ENCODE measurements at places on chromosomes 16 and 17.

DNA sequence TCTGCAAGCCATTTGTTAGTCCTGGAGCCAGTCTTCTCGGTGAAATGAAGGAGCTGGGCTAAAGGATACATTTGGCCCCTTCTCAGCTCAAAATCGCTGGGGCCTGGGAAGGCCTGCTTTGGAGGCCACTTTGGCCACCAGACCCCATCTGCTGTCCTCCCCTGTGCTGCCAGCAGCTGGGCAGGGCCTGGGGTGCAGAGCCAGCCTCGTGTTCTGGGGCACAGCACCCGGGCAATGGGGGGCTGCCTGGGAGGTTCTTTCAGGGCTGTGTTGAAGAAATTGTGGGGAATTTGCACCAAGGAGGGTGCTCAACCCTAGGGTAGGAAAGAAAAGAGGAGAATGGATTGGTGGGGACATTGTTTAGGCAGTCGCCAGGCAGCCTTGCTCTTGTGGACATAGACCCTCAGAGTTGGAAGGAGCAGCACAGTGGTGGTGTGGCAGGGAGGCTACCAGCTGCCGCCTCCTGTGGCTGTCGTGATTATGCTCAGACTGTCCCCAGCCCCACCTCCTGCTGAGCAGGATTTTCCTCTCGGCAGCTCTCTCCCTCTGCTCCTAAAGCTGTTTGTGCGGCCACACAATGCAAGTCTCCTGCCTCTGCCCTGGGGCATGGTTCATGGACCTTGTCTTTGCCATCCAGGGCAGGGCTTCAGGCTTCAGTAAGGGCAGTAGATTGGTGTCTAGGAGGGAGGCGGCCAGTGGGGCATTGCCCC lies 174.8 kb downstream of the NTN1 start:
- no peak for DNase-seq

GRCh38 chr16:81831722-81832126 lies 52.6 kb downstream of the PLCG2 start:
- peak; percentile 96 for DNase-seq

DNA sequence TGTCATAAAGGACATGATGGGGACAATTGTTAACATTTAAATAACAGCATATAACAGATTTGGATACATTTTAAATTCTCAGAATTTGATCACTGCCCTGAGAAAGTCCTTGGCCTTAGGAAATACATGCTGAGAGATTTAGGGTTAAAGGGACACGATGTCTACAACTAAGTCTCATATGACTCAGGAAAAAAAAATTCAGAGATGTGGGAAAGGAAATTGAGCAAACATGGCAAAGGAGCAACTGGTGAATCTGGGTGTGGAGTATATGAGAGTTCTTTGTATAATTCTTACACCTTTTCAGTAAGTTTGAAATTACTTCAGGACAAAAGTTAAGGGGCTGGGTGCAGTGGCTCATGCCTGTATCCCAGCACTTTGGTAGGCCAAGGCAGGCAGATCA lies 18.2 kb downstream of the MPP3 start:
- DNase-seq, result peak; percentile 20

- DNase-seq, result no peak
Measured at GRCh38 chr16:20735490-20735889, 6.1 kb downstream of the THUMPD1 start.

DNA sequence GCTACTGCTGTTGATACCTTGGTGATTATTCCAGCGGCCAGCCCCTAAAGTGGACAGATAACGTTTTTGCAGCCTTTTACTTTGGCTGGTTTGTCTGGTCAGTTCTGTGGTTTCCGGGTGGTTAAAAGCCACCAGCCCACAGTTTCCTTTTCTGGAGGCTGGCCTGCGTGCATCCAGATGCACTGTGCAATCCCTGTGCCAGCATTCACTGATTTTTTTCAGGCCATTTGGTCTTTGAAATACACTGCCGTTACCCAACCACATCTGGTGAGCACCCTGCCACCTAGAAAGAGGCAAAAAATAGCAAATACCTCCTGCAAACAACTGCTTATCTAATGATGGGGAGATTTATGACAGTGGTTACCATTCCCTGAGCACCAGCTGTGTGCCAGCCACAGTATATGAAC lies 797 bp downstream of the NUDT7 start:
- peak; percentile 86 for DNase-seq

- no peak for DNase-seq
Measured at GRCh38 chr16:54878301-54878700, 52.4 kb upstream of the IRX5 start.

- no peak for DNase-seq
Measured at GRCh38 chr17:43918026-43918389, 10.7 kb upstream of the MPP2 start.

DNA sequence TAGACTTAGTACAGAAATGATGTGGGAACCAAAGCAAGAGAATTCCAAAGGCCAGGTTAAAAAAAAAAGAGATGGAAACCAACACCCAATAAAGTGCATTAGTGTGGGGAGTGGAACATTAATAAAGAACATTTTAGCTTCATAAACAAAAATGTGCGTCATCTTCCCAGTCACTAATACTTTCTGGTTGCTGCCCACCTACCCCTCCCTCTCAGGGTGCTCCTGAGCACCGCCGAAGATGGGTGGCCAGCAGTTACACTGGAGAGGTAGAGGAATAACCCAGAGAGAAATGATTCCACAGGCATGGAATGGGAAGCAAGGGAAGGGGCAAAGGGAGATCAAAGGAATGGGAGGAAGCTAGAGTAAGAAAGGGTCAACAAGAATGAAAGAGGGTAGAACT lies 6.0 kb upstream of the CHD3 start:
- DNase-seq, result no peak

- no peak for DNase-seq
Measured at GRCh38 chr17:81939881-81940385, 2.8 kb upstream of the PYCR1 start.

DNA sequence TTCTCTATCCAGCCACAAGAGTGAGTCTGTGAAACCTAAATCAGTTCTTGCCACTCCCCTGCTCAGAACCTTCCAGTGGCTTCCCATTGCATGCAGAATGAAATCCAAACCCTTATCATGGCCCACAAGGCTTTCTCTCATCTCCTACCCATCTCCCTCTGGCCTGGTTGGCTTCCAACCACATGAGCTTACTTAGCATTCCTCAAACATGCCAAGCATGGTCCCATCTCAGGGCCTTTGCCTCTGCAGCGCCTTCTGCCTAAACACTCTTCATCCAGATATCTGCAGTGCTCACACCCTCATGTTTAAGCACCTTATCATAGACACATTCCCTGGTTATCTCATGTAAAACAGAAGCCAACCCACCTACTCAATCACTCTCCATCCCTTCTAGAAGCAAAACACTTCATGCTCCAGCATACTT lies 15.5 kb downstream of the TK2 start:
- DNase-seq, result no peak

GRCh38 chr16:58381661-58382060 lies 10.6 kb upstream of the GINS3 start:
- DNase-seq, result no peak

- DNase-seq, result no peak
Measured at GRCh38 chr17:41894791-41895331, 23.9 kb downstream of the ACLY start.

- DNase-seq, result no peak
Measured at GRCh38 chr16:84568066-84568465, 49.8 kb downstream of the COTL1 start.

DNA sequence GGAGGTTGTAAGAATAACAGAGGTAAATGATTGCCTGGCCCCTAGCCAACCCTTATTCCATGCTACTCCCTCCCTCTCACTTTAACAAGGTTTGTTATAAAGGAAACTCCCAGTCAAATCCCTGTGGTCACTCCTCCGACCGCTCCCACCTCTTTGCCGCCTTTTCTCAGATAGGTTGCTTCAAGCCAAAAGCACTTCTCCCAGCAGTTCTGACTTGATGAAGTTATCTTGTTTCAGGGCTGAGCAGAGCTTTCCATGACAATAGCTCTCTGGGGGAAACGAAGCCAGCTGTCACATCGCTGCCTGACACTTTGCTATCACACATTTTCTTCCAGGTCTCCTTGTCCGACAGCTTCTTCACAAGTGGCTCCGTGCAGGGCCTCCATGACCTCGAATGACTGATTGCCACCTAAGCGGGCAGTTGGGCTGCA lies 278.6 kb downstream of the HAPSTR1 start:
- DNase-seq, result no peak

- DNase-seq, result peak; percentile 79
Measured at GRCh38 chr17:16991349-16992009, 19.6 kb upstream of the TNFRSF13B start.

- peak; percentile 17 for DNase-seq
Measured at GRCh38 chr17:42174126-42174783, 6.7 kb downstream of the KCNH4 start.

GRCh38 chr16:50538411-50539052 lies 9.7 kb upstream of the NKD1 start:
- no peak for DNase-seq

DNA sequence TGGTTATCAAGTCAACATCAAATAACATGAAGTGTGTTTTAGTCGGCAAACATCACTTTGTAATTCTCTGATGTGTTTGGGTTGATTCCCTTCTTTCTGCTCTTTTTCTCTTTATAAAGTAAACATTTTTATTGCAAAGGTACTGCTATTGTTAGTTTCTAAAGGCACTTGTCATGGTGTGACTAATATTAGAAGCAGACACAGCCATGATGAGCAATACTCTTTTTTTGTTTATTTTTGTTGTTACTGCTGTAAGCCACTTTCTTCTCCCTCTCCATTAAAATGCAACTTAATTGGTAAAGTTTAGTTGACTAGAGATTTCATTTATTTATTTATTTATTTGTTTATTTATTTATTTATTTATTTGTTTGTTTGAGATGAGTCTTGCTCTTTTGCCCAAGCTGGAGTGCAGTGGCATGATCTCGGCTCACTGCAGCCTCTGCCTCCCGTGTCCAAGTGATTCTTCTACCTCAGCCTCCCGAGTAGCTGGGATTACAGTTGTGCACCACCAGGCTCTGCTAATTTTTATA lies 424.7 kb downstream of the WWOX start:
- no peak for DNase-seq

GRCh38 chr17:72240333-72240732 lies 119.5 kb downstream of the SOX9 start:
- DNase-seq, result no peak

DNA sequence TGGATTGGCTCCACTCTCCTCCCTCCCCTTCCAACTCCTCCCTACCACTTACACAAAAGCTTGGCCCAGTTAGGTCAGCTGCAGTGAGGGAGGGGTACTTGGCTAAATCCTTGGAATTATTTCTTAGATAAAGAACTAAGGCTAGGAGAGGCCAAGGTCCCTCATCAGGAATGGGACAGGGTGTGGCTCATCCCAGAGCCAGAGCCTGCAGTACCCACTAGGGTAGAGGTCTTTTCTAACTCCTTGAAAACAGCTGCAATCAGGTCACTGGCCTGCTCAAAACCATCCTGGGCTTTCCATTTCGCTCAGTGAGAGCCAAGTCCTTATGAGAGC lies 1.9 kb upstream of the SLC46A1 start:
- DNase-seq, result no peak

DNA sequence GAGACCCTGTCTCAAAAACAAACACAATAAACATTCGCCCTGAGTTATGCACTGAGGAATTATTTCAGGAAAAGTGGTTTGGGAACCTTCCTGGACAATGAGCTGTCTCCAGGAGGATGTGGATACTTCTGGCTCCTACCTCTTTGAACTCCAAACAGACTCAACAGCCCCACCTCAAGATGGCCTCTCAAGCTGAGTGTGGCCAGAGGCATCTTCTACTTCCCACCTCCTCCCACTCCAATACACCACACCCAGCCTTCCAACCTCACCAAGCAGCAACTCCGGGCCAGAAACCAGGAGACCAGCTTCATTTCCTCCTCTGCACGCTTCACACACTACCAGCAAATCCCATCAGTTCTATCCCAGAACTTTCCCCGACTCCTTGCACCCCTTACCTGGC lies 11.6 kb downstream of the HBQ1 start:
- DNase-seq, result no peak

GRCh38 chr16:72836181-72836580 lies 211.7 kb downstream of the ZFHX3 start:
- DNase-seq, result no peak

DNA sequence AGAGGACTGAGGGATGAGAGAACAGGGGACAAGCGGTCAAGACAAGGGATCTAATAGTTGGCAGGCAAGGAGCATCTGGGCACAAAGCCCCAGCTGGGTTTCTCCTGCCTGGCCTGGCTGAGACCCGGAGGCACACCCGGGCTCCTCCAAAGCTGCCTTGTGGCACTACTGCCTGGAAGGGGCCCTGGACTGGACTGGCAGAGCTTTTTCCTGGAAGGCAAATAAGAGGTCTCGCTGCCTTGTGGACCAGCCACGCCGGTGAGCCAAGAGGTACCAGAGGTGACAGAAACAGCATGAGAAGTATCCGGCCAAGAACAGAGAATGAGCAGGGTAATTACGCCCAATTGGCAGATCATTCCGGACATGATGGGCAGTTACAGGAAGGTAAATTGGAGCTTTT lies 64.6 kb downstream of the GTF3C1 start:
- DNase-seq, result no peak

DNA sequence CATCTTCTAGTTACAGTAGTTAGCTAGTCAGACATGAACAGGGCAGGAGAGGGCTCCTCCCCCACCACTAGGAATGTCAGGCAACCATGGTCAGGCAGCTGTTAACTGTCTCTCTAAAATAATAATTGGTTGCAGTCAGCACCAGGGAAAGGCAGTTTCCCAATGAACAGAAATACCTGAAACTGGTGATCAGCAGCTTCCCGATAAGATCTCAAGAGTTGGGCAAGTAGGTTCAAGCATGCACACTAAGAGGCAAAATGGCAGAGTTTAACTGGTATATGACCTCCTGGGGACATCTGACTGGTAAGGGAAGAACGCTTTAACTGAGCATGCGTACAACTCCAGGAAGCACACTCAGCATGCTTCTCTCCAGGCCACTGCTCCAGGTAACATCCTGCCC lies 12.6 kb upstream of the XYLT1 start:
- no peak for DNase-seq

DNA sequence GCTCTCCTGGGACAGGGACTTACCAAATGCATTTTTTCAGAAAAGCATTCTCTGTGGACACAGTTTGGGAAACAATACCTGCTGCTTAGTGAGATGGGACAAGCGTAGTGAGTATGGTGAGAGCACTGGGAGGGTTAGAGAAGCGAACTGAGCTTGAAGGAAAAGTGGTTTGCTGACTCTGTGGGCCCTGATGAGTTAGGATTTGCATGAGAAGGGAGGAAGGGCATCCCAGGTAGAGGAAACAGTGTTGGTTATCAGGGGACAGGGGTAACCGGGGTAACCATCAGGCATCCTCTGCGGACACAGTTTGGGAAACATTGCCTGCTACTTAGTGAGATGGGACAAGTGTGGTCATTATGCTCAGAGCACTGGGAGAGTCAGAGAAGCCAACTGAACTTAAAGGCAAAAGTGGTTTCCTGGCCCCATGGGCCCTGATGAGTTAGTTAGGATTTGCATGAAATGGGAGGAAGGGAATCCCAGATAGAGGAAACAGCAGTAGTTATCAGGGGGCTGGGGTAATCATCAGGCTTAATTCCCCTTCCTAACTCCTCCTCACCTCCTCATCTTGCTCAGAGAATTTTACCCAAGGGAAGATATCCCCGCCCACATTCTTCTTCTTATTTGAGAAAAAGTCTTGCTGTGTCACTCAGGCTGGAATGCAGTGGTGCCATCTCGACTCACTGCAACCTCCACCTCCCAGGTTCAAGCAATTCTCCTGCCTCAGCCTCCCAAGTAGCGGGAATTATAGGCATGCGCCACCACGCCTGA lies 319.3 kb downstream of the RBFOX1 start:
- no peak for DNase-seq

GRCh38 chr16:48121276-48121675 lies 34.5 kb downstream of the ABCC12 start:
- no peak for DNase-seq

GRCh38 chr16:46883353-46883689 lies 841 bp upstream of the GPT2 start:
- no peak for DNase-seq

All from suppressor macrophage (primary cell).